ENCODE measurements at places on chromosomes 1 and 21.

DNA sequence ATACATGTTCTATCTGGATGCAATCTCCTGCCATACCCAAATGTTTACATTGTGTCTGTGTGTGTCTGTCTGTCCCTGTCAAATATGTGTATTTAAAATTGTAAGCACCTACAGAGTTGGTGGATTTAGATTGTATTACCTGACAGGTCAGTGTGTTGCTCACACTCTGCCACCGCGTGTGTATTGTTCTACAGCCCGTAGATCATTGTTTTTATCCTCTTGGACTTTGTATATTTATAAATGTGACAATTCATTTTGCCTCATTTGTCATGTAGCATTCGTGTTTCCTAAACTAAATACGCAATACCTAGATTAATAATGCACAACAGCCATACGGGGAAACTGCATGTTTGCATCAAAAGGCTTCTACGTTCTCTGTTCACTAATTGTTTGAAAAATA is 634 bp downstream of the ALG14 start:
- H3K27ac ChIP-seq = peak overlapping the region; percentile 98
- H3K4me3 ChIP-seq = peak overlapping the region; percentile 97
- DNase-seq = no peak
- H3K36me3 ChIP-seq = peaks cover 2% of the 10 kb centered on the region
- no peaks in the 10 kb centered on the region for H3K27me3 ChIP-seq

DNA sequence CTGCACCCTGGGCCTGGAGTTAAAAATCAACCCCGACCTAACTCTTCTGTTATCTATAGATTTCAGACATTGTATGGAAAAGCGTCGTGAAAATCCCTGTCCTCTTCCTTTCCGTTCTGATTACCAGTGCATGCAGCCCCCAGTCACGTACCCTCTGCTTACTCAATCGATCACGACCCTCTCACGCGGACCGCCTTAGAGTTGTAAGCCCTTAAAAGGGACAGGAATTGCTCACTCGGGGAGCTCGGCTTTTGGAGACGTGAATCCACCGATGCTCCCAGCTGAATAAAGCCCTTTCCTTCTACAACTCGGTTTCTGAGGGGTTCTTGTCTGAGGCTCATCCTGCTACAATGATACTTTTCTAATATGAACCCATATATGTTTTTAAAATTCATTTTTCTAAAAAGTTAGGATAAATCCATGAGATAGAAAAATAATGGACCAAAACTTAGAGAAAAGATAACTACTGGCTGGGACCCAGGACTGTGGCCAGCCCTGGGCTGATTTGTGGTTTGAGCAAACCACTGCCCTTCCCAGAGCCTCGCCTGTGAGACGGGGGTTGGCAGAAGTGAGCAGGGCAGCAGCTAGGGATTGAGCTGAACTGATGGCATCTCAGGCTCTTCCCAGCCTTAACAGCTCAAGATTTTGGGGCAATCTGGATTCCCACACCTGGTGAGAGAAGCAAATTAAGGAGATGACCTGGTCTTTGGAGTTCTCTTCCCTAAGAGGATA is 5.0 kb downstream of the UQCRHL start:
- peaks cover 41% of the 10 kb centered on the region for H3K4me1 ChIP-seq

GRCh38 chr1:93841771-93842170 is 37.2 kb downstream of the DNTTIP2 start:
- peaks cover 1% of the 10 kb centered on the region for H3K36me3 ChIP-seq
- DNase-seq = no peak
- no peaks in the 10 kb centered on the region for H3K27me3 ChIP-seq
- H3K27ac ChIP-seq = no peak overlapping the region
- peaks cover 12% of the 10 kb centered on the region for H3K4me1 ChIP-seq

GRCh38 chr1:101520302-101520701 is 283.5 kb downstream of the S1PR1 start:
- H3K4me3 ChIP-seq = no peak overlapping the region
- H3K27me3 ChIP-seq = no peaks in the 10 kb centered on the region
- H3K27ac ChIP-seq = no peak overlapping the region

Data from mesothelial cell of epicardium (in vitro differentiated cells).